ENCODE measurements at places on chromosomes 5 and 9.
A peak's percentile ranks its signal among the peaks of the same experiment; 100 is the strongest.

DNA sequence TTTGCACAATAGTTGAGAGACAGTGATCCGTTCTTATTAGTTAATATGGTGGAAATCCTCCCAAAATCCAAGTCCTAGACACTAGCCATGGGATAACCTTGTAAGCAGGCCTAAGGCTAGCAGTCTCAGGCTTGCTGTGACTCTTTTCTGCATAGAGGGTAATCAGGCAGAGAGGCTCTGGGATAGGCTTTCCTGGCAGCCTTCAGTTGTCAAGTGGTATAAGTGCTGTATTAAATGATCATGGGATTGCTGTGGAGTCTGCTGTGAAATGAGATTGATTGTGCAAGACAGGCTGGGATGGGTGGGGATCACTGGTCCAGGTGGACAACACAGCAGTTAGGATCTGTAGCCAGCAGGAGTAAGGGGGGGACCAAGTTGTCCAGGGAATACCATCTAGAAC, 416.4 kb downstream of the TLE4 start:
- no peak for DNase-seq

DNA sequence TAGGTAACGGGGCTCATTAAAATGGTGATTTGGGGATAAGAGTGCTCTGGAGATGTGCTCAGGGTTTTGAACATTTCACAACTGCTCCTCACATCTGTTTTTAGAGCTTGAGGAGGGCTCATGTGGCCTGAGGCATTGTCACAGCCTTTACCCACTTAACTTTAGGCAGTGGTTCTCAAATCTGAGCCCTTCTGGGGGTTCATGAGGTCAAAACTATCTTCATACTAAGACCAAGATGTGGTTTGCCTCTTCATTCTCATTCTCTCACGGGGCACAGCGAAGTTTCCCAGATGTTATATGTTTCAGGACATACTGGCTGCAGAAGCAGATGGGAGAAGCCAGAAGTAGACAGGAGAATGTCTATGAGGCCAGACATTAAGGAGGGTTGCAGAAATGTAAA, 38.4 kb downstream of the STXBP1 start:
- DNase-seq: no peak

- DNase-seq: no peak
Observed at GRCh38 chr5:57277085-57277484, 103.2 kb downstream of the GPBP1 start.

DNA sequence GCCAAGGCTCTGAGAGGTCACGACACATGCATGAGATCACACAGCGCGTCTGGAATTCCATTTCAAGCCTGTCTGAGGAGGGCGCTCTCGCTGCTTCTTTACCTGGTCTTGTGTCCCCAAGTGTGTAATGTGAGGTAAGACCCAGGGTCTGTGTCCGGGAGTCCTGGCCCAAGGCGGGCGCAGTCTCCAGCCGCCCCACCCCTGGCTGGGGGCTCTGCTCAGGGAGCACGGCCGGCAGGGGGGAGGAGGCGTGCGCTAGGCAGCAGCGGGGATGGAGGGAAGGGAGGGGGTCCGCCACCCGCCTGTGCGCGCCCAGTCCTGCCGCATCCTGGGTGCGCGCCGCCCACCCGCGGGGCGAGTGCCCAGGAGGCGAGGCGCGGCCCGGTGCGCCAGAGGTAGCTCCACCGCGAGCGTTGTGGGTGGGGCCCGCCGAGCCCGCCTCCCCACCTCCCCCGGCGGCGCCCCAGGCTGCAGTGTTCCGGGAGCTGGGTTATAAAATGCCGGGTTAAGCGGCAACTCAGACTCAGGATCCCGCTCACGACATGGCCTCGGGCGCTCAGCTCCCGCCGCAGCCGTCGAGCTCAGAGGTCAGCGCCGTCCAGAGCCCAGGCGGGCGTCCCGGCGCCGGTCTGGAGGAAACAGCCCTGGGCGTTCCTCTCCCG, at the start of gene CCNI2:
Gene CCNI2, plus strand, starts transcription at position 473 of the 662 bp plus-strand sequence. Its CDS starts 70 bp downstream, at position 543.
- peak; percentile 61 for DNase-seq

DNA sequence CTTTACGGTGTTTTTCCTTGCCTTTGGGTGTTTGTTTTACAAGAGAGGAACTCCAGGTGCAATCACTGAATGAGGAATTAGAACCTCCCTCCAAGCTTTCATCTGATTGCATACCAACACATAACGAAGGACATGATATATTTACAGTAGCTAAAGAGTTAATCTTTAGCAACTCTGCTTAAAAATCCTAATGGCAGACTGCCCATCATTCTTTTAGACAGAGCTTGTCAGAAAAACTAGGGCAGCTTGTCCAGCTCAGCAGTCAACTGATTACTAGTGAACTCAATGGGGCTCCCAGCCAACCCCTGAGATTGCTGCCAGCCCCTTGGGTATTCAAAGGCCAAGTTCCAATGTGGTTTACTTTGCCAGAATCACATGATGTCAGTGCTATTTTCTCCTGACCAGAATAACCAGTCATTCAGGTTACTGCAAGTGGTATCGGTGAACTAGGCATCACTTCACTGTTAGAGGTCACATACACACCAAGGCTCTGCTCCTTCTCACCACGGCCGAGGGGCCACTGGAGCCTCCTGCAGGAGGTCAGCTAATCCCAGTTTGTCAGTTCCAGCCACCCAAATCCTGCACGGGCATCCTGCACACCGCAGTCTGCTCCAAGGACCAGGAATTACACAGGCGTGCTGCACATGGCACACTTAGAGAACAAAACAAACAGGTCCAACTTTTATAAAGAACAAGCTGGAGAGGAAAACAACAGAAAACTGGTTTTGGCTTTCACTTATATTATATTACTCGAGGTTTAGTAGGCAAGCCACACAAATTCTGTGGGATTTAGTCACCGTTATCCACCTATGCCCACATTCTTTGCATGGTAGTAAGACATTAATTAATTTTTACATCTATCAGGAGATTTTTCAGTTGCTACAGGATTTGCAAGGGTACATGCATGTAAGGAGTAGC, 62.5 kb downstream of the NFIB start:
- no peak for DNase-seq

DNA sequence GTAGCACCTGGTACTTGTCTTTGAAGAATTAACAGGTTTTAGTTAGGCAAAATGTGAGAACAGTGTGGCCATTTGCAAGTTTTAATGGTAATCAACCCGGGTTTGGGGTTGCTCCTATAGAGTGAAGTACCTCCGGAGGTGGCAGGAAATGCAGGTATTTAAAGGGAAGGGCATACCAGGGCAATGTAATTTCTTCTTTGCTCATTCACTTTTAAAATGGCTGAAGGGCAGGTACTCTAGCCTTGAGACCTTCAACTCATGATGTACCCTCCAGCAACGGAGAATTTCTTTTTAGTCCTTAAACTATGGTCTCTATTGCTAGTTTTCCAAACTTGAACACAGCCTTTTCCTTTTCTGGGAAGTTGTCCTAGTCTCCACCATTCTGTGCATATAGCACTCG, 1.3 kb upstream of the HSPA4 start:
- DNase-seq: no peak

GRCh38 chr9:70954126-70954525, 167.3 kb downstream of the TRPM3 start:
- DNase-seq: no peak

GRCh38 chr9:123678038-123678877, 251.7 kb downstream of the DENND1A start:
- DNase-seq: no peak

DNA sequence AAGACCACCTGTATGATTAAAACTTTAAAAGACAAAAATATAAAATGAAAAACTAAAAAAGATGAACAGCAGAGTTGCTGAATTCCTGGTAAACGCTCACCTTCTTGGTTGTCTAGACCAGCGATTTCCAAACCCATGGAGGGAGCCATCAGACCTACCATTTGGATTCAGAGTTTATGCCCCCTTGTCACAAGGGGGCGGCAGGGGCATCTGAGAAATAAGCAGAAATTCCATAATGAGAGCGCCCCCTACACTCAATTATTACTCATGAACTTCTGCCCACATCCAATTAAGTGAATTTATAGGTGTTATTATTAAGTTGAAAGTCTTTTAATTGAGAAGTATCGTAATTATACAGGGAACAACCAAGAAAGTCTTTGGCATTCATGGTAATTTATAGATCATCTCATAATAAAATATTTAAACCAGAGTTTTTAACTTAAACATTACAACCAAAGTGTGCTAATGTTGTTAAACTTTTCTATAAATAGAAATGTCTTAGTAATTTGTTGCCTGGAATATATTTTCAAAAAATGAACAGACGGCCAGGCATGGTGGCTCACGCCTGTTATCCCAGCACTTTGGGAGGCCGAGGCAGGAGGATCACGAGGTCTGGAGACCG, 35.2 kb upstream of the SPATA31C2 start:
- peak; percentile 23 for DNase-seq

GRCh38 chr9:38118862-38119438, 49.9 kb upstream of the SHB start:
- no peak for DNase-seq

DNA sequence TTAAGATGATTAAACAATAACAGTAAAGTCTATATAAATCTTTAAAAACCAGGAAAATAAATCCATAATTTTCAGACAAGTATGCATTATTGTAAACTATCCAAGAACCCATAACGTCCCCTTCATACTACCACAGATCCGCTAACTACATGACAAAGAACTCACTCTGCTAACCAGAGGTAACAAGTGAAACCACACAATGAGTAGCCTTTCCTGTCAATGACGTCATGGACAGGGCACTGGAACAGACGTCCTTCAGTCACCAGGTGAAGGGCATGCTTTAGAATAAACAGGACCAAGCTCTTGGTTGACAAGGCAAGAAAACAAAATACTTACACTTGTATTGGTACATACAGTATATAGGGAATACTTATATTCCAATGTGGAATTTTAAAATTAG, 45.2 kb downstream of the RNF130 start:
- DNase-seq: no peak

DNA sequence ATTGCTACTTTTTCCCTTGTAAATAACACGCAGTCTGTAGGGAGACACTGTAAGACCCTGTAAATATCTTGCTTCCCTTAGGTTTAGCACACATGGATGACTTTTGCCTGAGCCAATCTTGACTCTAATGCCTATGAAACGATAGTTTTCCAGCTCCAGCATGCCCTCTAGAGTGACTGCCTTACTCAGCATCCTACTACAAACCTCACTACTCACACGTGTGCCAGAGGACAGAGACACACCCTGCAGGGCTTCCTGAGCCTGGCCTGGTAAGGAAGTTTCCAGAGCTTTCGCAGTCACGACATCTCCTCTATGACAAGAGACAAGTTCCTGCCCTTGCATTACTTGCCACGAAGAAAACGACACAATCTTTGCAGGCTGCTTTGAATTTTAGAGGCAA, 138.1 kb downstream of the ATPSCKMT start:
- DNase-seq: no peak

DNA sequence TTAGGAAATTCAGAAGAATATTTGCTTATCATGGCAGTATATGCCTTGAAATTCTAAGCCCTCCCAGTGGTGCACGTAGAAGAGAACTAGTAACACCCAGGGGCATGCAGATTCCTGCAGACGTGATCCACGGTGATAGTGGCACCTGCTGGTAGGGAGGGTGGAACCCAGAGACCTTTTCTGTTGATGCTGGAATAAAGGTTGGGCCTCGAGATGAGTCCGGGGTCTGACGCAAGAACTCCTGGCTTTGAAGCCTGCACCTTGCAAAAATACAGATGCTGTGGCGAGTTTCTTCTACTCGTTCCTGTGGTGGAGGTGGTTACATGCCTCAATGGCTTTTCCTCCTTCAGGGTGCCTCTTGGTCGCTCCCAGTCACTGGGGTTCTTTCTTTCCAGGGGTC, 39.5 kb upstream of the PHF2 start:
- no peak for DNase-seq

DNA sequence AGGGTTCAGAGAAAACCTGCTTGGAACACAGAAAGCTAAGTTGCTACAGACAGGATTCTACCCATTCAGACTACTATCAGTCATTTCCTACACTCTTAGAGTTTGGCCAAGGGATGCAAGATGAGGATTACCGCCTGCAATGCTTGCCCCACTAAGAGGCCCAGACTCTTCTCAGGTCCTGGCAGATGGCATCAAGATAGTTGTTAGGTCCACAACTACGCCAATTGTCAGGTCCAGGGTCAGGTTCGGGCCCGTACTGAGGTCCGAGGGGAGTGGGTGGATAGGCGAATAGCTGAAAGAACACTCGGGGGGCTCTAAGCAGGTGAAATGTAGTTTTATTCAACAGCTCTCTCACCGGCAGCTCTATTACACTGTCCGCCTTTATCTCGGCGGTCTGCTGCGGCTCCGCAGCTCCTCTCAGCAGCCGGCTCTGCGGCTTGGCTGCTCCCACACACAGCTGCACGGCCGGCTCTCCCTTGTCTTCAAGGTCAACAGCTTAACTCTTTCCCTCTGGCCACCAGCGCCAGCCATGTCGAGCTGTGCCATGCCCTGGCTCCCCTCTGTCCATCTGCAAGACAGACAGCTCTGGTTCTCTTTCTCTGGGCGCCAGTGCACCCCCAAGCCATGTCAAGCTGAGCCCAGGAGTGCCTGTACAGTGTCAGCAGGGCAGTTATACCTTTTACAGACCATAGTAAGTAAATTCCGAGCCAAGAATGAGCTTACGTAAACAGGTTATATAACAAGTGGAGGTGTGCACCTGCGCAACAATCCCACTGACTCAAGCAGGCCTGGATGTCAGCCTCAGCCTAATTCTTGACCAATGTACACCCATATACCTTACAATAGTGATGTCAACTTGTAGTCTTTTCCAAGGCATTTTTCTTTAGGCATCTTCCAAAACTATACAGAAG, 24.0 kb downstream of the ENC1 start:
- DNase-seq: no peak

- DNase-seq: peak; percentile 14
Observed at GRCh38 chr9:92669527-92669889, 423 bp downstream of the IPPK start.

GRCh38 chr5:154709368-154710305, 45.5 kb upstream of the LARP1 start:
- no peak for DNase-seq

DNA sequence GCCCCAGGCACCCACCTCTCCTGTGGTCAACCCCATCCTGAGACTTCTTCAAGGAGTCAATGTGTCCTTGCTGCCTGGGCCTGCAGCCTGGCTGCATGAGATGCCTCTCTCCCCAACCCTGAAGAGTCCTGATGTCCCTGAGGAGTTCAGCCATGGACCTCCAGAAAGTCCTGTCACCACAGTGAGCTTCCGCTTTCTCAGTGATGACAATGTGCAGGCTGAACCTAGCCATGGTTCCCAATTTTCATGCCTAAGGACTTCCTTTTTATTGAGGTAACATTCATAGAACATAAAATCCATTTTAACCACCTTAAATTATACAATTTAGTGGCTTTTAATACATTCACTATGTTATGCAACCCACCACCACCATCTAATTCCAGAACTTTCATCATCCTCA, 29.1 kb downstream of the DAP start:
- no peak for DNase-seq

Measured in T-helper 9 cell (primary cell).